ENCODE measurements at places on chromosomes 6 and 20. TPM values are rescaled to one million over a fixed set of nuclear protein-coding genes. Genes with fewer than 3 reads are reported as not detected.

Gene DUSP22
- 10.5 TPM for total RNA-seq

Gene NR2E1
- total RNA-seq, result not detected

Gene FOXQ1
- 3.2 TPM for total RNA-seq

Gene ULBP1
- total RNA-seq, result 13.4 TPM

Gene LEMD2
- 43.9 TPM for total RNA-seq

Gene ARFGEF3
- 0.09 TPM for total RNA-seq

Gene SLC22A16
- not detected for total RNA-seq

Gene GMDS
- 14.4 TPM for total RNA-seq

Gene DDX43
- total RNA-seq, result not detected

Gene HSPA1L
- 1.7 TPM for total RNA-seq

Gene UCKL1
- total RNA-seq, result 17.2 TPM

Measured in HFFc6 (cell line).